ENCODE measurements at places on chromosomes 3 and 15.
A peak's percentile ranks its signal among the peaks of the same experiment; 100 is the strongest.

DNA sequence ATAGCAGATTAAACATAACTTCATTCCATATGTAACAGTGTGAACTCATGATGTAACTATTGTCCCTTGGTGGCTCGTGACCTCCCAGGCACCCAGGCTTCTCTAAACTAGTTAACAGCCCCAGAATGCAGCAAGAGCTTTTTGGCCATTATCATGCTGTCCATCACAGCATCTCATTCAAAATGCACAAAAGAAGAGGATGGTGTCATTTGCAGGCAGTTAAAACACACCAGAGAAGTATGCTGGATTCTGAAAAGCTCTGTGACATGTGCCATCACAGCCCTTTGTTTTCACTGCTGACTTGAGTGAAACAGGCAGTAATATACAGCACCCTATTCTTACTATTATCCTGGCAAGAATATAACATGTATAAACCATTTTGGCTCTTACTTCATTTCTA, 117.6 kb upstream of the CHMP2B start:
- no peak for DNase-seq

GRCh38 chr3:130459944-130460343, 57.0 kb upstream of the COL6A6 start:
- no peak for DNase-seq

- no peak for DNase-seq
These were observed 505.6 kb upstream of the THBS1 start for GRCh38 chr15:39075311-39075710.

DNA sequence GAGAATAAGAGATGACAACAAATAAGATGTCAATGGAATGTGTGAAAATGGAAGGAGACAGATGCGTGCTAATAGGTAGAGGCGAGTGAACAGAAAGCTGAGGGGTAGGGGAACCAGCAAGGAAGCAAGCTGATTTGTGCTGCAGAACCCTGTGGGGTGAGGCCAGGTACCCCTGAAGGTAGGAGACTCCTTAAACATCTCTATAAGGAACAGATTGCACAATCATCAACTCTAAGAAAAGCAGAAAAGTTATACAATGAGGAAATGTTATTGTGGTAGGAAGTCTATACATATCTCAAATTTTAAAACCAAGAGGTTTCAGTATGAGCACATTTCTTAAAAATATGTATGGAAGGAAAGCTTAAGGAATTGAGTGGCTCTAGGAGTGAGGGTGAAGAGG, 315.0 kb upstream of the TPM1 start:
- no peak for DNase-seq

GRCh38 chr3:181709537-181710279, 2.0 kb upstream of the SOX2 start:
- DNase-seq, result peak; percentile 85

Measured in endothelial cell (in vitro differentiated cells).